ENCODE measurements at places on chromosomes 12 and 14.

DNA sequence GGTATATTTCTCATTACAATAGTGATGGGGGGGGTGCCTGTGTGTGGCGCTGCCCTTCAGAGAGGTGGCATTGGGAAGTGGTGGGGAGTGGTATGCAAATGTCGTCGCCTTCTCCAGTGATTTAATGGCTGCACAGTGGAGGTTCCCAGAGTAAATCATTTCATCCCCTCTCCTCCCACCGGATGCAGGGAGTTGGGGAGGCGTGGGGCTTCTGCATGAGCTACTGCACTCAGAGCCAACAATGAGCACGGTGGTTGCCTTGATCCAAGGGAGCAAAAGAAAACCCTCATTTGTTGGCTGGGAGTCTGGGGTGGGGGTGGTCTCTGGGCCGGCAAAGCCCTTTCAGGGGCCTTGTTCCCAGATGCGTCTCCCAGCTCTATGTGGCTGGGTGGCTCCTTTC lies 124.3 kb downstream of the AACS start:
- no peak for DNase-seq

GRCh38 chr14:34036319-34036766 lies 85.5 kb upstream of the EGLN3 start:
- no peak for DNase-seq

DNA sequence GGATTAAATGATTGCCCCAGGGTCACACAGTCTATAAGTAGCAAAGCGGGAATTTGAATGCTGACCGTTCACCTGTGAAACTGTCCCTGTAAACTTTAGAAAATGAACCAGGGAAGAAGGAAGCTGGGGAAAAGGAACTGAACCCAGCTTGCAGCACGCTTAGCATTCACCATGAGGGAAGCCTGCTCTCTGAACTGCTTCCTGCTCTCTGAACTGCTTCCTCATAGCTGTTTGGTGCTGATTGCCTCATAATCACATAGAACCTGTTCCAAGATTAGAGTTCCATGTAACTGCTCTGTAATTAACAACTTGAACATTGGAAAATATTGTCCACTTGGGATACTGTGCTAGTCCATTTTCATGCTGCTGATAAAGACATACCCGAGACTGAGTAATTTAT lies 1504.8 kb upstream of the TMEM132C start:
- DNase-seq: no peak

- no peak for DNase-seq
Measured at GRCh38 chr14:101503431-101504095, 57.7 kb upstream of the DIO3 start.

GRCh38 chr12:121159467-121160307 lies 27.0 kb downstream of the P2RX7 start:
- DNase-seq: no peak

DNA sequence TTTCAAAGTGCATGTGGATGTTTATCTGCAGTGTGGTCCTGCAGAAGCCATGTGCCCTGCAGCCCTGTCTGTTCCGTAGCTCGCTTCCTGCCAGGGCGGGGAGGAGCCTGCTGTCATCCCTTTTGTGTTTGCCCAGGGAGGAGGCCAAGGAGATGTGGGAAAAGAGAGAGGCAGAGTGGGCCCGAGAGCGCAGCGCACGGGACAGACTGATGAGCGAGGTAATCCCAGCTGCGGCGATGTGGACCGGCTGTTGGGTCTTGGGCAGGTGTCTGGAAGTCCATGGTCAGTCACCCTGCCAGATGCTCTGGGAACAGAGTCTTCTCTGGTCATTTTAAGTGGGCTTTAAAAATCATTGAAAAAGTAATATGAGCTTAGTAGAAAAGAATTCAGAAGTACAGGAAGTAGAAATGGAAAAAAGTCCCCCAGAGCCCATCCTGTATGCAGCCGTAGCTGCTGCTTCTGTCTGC lies 12.8 kb downstream of the TCHP start:
- DNase-seq: no peak

- peak; percentile 90 for DNase-seq
Measured at GRCh38 chr12:111444925-111445725, 39.4 kb downstream of the SH2B3 start.

DNA sequence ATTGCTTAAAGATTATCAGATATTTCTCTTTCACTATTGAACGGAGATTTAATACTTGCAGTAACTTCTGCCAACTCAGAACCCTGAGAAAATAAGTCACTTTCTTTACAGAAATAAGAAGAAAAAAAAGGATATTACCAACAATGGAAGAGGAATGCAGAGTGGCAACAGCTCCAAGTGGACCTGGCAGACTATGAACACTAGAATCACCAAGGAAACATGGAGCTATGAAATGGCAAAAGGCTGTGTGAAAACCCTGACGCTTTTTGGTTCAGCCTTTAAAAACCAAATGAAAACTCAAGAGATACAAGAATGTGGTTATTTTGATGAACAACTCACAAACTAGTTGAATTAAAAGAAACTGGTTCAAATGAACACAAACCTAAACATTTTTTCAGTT lies 17.7 kb downstream of the DTD2 start:
- DNase-seq: no peak

GRCh38 chr12:108582978-108583770 lies 14.7 kb downstream of the TMEM119 start:
- DNase-seq: no peak

DNA sequence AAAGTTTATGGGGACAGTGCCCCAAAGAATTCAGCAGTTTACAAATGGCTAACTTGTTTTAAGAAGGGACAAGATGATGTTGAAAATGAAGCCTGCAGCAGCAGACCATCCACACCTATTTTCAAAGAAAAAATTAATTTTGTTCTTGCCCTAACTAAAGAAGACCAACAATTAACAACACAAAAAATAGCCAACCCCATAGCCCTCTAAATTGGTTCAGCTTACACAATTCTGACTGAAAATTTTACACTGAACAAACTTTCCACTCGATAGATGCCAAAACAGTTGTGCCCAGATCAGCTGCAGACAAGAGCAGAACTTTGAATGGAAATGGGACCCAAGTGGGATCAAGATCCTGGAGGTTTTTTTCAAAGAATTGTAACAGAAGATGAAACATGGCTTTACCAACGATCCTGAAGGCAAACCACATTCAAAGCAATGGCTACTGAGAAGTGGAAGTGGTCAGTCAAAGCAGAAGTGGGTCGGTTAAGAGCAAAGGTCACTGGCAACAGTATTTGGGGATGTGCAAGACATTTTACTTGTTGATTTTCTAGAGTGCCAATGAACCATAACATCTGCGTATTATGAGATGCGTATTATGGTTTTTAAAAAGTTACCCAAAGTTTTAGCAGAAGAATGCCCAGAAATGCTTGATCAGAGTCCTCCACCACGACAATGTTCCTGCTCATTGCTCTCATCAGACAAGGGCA lies 30.0 kb downstream of the SLC39A9 start:
- DNase-seq: no peak

DNA sequence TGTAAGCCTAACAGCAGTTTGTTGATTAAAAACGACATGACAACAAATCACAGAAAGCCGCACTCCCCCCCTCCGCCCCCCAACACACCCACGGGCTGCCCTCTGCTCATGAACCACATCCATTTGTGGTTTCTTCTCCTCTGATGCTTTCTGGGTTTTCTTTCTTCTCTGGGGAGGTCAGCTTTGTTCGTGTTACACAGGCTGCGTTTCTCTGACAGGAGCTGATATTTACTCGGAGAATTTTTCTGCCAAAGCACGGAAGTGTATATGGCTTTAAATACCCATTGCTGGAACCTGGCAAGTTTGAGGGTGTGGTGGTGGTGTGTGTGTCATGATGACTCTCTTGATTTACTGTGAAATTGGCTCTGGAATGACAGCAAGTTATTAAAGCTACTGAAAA lies 883.7 kb upstream of the TMEM132C start:
- DNase-seq: no peak

DNA sequence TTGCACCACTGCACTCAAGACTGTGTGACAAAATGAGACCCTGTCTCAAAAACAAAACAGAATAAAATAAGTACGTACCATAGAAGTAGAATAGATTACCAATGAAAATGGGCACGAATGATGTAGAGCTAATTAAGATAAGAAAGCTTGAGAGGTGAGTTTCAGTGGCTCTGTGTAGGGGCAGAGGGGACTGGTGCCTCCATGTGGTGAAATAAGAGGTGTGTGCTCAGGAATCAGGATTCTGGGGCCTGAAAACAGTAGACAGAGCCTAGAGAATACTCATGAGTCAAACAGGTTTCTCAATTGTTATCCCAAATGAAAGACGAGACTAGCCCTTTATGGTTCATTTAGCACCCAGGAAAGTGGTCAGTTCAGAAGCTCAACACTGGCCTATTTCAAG lies 1145.1 kb downstream of the FLRT2 start:
- DNase-seq: no peak

DNA sequence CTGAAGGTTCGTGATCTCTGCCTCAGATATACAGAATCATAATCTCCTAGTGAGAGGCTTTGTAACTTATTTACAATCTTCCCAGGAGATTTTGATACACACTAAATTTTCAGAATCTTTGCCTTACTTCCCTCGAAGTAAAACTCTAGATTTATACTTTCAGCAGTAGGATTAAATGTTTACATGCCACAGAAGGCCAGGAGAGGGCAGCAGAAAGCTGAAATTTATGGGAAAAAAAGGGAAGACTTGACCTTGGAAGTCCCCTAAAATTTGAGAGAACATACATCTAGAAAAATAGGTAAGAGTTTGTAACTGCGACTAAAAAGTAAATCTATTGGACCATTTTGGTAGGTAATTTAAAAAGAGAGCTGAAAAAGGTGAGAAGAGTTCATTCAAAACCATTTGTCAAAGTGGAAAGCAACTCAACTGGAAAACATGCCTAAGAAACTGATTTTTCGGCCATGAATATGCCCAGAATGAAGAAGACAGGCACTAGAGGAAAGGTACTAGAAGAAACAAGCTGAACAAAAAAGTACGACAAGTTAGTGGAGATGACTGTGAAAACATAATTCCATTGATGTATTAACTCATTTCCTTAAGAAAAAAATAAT lies 242.0 kb upstream of the MDGA2 start:
- no peak for DNase-seq

- DNase-seq: no peak
Measured at GRCh38 chr12:67681941-67682620, 33.5 kb downstream of the DYRK2 start.

GRCh38 chr14:104561632-104562495 lies 17.7 kb upstream of the C14orf180 start:
- no peak for DNase-seq

- DNase-seq: no peak
Measured at GRCh38 chr12:77049767-77050353, 15.5 kb downstream of the E2F7 start.

- no peak for DNase-seq
Measured at GRCh38 chr12:92630968-92631367, 71.8 kb upstream of the PLEKHG7 start.

DNA sequence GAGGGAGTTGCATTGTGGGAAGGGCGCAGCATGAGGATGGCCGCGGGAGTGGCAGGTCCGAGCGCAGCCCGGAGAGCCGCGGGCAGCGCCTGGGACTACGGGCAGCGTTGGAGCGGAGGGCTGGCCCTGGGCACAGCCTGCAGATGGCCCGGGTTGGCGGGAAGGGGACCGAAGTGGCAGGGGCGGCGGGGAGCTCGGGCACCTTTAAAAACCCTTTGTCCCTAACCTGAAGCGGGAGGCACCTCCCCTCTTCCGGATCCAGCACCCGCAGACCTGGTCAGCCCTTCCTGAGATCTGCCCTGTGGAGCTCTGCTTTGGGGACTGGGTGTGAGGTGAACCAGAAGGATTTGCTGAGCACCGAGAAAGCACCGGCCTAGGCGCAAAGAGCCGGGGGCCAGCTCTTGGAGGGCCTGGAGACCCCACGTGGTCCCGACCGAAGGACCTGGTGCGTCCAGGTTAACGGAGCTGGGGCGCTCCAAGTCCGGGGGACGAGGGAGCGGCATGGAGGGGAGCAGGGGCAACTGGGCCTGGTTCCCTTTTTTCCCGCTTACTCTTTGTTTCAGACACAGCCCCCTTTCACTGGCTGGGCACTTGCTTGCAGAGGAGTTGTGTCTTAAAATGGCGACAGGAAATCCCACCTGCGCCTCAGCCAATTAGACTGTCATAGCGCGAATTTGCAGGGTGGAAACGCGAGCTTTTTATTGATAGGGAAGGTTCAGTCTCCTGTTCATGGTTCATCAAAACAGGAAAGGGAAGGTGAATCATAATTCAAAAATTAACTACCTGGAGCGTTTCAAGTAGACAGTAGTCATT lies 792 bp upstream of the SLC38A1 start:
- peak; percentile 78 for DNase-seq

DNA sequence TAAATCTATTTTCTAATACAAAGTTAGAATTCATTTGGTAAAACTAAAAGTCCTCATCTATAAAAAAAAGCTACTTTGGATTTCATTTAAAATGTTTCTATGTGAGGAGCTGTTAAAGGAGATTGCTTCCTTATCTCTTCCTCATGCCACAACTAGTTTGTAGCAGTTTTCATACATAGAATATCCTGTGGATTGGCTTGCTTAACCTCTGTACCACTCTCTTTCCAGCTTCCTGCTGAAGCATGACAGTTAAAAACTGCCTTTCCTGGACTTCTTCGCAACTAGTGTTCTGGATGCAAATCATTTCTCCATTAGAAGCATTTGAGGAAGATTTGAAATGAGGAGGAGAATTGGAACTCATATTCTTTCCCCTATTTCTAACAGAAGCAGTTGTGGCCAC lies 49.6 kb downstream of the ST8SIA1 start:
- DNase-seq: no peak

- no peak for DNase-seq
Measured at GRCh38 chr12:71439613-71440344, at the start of gene LGR5. LGR5 (plus strand) TSS chr12:71439798; CDS start chr12:71440081, 283 bp downstream.

GRCh38 chr12:3884671-3885070 lies 11.5 kb upstream of the PARP11 start:
- DNase-seq: no peak

GRCh38 chr12:17060260-17060659 lies 454.3 kb upstream of the LMO3 start:
- DNase-seq: no peak

DNA sequence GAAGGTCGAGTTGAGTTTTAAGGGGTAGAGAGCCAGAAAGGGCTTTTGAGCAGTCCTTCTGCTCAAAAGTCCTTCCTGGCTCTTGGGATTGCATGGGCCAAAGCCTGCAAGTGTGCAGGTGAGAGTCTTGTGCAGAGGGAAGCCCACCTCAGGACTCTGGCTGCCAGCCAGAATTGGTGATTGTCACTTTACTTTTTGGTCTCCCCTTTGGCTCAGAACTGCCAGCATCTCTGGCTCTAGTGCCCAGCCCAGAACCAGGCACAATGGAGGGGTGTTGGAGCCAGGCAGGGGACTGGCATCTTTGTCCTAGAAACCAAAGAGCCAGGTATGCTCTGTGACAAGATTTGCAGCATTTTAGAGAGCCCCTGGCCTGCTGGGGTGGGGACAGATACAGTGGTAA lies 23.5 kb downstream of the FAM222A start:
- no peak for DNase-seq

- no peak for DNase-seq
Measured at GRCh38 chr12:117527479-117527855, 166.0 kb upstream of the NOS1 start.

- peak; percentile 79 for DNase-seq
Measured at GRCh38 chr12:52221912-52222457, 11.1 kb upstream of the KRT7 start.

- DNase-seq: no peak
Measured at GRCh38 chr14:39812532-39813320, 380.5 kb upstream of the FBXO33 start.

GRCh38 chr14:92584816-92585215 lies 71.2 kb downstream of the RIN3 start:
- no peak for DNase-seq

- DNase-seq: no peak
Measured at GRCh38 chr14:77562681-77563080, 53.8 kb downstream of the SPTLC2 start.
